Fibroblast of pulmonary artery (primary cell): ENCODE measurements at places on chromosomes 11 and 22.
A peak's percentile ranks its signal among the peaks of the same experiment; 100 is the strongest.

DNA sequence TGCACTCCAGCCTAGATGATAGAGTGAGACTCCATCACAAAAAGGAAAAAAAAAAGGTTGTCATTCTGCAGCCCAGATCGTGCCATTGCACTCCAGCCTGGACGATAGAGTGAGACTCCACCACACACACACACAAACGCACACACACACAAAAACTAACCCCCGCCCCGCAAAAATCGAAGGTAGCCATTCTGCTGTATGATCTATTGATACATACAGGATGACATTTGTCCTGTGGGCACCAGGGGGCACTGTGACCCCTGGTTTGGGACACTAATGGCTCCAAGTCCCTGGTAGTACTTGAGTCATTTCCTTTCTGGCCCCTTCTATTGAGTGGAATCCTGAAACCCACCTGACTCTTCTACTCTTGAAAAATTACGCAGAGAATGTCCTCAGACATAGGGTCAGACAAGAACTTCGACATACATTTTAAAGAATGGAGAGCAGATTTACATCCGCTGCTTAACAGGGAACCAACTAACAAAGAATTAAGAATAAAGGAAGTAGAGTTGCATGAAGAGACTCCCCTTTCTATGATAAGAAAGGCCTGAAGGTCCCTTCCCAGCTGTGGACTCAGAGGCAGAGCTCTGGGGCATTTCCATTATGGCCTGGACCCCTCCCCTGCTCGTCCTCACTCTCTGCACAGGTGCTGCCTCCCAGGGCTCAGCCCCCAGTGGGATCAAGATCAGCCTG lies 35.0 kb upstream of the PRAME start:
- peak; percentile 70 for DNase-seq

- no peak for DNase-seq
Measured at GRCh38 chr11:34381775-34382174, 24.0 kb upstream of the ABTB2 start.

GRCh38 chr22:19106886-19107729 lies 15.1 kb downstream of the DGCR2 start:
- DNase-seq: no peak

GRCh38 chr11:109914809-109915653 lies 178.2 kb upstream of the ZC3H12C start:
- DNase-seq: peak; percentile 48

DNA sequence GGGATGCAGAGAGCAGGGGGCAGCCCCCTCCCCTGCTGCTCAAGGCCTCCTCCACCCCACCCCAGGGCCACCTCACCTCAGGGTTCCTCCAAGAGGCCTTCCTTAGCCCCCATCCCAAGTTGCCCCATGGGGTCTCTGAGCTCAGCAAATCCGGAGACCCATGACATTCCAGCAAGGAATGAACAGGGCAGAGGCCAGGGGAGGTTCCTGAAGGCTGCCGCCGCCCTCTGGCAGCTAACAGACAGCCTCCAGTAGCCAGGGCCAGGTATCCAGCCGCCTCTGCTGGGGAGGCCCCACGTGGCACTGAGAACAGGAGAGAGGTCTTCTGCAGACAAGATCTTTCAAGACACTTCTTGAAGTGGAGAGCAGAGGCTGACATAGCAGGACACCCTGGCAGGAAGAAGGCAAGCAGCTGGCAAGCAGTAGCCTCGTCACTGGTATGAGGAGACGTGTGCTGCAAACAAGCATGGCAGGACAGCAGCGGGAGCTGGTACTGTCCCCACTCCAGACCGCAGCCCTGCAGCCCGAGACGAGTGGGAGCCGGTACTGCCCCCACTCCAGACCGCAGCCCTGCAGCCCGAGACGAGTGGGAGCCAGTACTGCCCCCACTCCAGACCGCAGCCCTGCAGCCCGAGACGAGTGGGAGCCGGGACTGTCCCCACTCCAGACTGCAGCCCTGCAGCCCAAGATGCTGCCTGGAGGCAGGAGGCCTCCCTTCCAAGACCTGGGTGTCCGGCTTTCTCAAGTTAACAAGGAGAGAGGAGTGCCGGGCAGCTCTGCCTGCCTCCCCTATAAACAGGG lies 190.6 kb downstream of the IGLL1 start:
- DNase-seq: no peak

DNA sequence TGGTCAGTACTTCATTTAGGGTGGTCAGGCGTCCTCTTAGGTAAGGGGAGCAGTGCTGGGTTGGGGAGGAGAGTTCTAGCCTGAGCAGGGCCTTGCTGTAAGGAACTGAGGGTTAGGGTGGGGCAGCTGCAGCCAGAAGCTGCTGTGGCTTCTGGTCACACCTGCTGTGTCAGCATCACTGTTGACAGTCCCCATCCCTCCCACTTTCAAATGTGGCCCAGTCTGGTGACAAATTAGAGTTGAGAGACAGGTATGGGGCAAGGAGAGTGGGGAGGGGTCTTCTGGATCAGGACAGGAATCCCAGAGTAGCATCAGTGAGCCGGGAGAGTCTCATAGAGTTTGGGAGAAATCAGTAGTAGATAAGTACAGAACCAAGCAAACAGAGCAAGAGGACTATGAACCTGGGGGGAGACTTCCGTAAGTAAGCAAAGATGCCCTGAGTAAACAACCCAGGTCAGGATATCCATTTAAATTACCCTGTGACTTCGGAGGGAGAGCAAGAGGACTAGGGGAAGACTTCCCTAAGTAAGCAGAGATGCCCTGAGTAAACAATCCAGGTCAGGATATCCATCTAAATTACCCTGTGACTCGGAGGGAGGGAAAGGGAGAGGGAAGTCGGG lies 53.7 kb downstream of the PPP6R2 start:
- DNase-seq: no peak

- no peak for DNase-seq
Measured at GRCh38 chr22:36725366-36726006, 21.9 kb upstream of the CACNG2 start.

DNA sequence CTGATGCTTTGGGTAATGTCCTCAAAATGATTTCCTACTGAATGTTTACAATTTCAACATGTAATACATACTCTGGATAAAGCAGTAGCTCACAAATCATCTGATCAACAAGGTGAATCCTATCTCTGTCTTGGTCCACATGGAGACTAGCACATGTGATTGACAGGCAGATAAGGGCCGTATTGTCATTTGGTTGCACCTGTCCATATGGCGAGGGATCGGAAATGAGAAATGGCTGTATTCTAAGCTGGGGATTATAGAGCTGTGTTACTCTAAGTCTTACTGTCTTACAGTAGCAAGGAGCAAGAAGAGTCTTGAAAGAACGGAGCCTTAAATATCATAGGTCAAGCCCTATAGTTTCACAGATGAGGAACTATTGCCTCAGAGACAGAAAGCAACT lies 55.7 kb downstream of the APIP start:
- no peak for DNase-seq

GRCh38 chr11:39745401-39745800 lies 1714.1 kb downstream of the LRRC4C start:
- DNase-seq: no peak

GRCh38 chr22:44888491-44889254 lies 121.1 kb downstream of the PHF21B start:
- no peak for DNase-seq

DNA sequence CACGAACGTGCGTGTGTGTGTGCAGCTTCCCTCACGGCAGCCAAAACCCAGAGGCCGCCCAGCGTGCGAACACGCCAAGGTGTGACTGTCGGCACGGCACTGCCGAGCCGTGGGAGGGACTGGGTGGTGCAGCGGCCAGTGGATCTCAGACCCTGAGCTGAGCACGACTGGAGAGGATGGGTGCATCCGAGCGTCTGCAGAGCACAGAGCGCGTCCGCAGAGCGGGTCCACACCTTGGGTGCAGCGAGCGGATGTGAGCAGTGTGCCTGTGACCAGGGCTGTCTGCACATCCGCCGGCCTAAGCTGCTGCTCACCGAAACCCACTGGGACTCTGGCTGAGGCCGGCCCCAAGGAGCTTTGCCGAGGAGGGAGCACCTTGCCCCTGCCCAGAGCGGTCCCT lies 22.7 kb downstream of the PTDSS2 start:
- no peak for DNase-seq

DNA sequence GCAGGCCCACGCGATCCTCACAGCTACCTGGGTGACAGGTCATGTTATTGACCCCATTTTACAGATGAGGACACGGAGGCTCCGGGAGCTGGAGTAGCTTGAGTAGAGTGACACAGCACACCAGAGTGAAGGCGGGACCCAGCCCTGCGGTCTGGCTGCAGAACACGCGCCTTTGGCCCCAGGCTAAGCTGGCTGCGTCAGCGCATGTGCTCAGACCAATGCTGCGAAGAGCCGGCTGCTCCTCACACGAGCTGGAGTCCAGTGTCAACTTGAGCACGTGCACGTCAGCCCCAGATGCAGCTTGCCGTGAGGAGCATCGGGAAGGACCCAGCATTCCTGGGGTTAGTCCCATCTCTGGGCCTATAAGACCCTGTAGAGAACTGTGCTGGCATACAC lies 49.9 kb downstream of the SCUBE1 start:
- no peak for DNase-seq

DNA sequence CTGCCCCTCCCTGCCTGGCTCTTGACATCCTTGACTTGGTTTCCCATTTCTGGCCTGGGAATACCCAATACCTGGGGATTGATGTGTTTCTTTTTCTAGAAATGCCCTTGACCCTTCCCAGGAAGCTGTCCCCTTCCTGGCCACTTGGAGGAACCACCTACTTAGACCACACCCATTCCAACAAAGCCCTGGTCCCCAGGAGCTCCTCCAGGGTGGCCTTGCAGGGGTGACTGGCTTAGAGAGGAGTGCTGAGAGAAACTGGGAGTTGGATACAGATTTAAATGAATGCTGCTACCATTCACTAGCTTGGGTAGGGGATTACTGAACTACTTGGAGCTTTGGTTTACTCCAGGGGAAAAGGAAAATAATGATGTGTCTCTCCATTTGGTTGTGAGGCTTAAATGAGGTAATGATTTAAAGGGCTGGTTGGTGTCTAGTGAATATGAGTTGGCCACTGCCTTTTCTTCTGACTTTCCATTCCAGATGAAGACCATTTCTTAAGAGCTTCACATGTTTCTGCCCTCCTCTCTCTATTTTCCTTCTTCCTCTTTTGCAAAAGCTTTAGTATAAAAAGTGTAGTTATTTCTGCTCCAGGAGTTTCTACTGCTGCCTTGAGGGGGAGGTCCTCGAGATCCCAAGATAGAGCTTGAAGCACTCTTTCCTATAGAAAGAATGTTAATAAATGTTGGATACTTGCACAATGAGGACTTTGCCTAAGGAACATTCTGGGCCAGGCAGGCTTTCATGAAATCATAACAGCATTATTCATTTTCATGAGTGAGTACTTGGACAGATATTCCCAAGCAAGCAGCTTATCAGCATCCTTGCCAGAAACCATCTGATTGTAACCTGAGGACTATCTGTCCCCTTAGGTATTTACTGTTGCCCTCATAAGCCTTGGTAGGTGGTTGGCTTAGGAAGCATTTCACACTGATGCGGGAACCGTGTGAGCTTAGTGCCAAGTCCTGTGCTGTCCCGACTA lies 22.4 kb downstream of the PANX1 start:
- DNase-seq: peak; percentile 23

GRCh38 chr11:34750692-34751405 lies 130.0 kb downstream of the EHF start:
- DNase-seq: peak; percentile 18

DNA sequence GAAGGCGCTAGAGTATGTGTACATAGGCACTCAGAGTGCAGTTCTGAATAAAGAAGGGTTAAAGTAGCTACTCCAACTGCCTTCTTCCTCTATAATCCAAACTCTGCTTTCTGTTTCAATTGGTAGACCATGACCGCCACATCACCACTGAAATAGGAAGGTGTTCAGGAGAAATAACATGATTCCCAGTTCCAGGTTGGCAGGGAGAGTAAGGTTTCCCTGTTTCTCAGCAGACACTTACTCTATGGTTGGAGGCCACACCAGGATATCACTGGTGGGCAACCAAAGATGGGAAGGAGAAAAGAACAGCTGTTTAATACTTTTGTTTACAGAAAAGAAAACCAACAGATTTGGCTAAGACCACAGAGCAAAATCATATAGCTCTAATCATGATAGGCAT lies 37.9 kb downstream of the PAK1 start:
- no peak for DNase-seq

GRCh38 chr11:73308003-73308960 lies at the start of gene ARHGEF17:
TSS of gene ARHGEF17 (plus strand) at chr11:73308276. CDS start at chr11:73308639, 363 bp downstream.
- DNase-seq: peak; percentile 75
